ENCODE measurements at places on chromosomes 5 and 9.

DNA sequence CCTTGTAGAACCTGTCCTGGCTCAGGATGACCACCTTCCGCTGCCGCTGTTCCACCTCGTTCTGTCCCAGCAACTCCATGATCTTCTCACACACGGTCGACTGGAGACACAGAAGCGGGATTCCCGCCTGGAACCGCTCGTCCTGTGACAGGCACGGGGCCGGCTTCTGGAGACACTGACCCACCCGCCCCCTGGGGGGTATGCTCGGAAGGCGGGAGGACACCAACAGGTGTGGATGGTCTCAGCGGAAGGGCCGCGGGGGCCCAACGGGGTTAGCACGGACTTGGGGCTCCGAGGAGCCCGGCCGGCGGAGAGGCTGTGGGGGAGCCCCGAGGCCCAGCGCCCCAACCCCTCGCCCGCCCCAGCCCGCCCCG, 530 bp downstream of the UCK1 start:
- DNase-seq, result no peak

GRCh38 chr5:122444411-122444810, 132.4 kb downstream of the SNCAIP start:
- no peak for DNase-seq

DNA sequence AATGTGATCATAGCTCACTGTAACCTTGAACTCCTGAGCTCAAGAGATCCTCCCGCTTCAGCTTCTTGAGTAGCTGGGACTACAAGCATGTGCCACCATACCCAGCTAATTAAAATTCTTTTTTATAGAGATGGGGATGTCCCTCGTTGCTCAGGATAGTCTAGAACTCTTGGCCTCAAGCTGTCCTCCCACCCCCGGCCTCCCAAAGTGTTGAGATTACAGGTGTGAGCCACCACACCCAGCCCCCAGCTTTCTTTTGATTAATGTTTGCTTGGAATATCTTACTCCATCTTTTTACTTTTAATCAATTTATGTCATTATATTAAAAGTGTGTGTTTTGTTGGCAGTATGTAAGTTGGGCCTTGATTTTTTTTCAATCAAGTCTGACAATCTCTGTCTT, 59.4 kb upstream of the EXOC3 start:
- no peak for DNase-seq

DNA sequence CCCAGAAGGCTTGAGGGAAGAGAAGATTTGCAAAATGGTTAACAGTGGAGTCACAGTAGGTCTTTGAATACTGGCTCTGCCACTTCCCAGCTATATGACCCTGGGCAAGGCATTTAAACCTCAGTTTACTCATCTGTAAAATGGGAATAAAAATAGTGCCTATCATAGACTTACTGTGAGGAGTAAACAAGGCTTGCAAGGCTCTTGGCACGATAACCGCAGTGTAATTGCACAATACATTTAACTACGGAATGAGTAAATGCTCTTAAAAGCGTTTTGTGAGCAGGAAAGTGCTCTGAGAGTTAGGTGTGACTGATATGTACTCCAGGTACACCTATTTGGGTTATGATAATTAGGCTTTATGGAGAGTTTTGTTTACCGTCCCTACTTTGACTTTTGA, 8.4 kb downstream of the SLC36A3 start:
- DNase-seq, result no peak

DNA sequence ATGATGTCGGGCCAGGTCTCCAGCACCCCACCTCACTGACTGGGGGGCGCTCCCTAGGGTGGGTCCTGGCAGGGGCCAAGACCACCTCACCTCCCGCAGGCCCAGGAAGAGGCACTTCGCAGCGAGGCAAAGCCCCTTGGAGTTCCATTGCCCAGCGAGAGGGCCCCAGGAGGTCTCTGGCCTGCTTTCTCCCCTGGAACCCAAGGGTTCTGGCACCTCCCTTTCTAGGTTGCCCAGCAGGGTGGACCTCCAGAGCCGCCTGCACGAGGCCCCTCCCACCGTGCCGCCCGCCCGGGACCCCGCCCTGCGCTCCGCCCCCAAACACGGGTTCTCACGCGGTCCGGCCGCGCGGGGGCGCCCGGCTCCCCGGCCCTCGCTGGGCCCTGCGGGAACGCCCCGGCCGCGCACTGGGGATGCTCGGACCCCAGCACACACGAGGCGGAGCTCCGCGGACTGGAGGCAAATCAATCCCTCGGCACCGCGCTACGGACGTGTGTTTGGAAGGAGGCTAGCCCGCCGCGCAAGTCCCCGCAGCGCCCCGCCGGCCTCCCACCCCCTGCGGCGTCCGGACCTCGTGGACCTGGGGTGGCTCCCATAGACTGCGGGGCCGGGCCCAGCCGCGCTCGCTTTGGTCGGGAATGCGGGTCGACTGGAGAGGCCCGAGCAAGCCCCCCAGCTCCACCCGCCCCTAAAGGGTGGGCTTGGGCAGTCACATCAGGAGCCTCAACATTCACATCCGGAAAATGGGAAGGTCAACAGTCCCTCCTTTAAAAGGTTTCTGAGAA, 99.5 kb upstream of the LMX1B start:
- peak; percentile 19 for DNase-seq

All from stimulated activated CD4-positive, alpha-beta T cell treated with anti-CD3 and anti-CD28 coated beads, TNF-alpha, amount 100 ng/mL, for 4 hours (primary cell).